Activated T-helper 1 cell treated with Interleukin-2 at 50 U/mL for 16 hours (primary cell): ENCODE measurements at places on chromosomes 11 and 22.

DNA sequence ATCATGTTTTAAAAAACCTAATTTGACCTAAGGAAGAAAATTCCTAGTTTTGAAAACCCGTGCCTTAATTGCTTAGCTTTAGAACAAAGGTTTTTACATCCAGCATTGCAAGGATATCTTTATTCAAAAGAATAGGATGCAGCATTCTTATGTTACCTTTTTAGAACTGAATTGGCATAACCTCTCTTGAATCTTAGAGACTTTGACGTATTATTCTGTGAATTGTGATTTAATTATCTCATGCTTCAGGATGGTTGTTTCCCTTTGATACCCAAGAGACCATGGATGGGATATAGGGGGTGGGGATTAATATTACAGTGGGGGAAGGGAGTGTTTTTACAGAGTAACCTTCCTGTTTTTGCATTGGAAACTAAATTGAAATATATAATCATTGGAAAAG, 49.4 kb downstream of the ARHGEF12 start:
- DNase-seq = no peak

GRCh38 chr11:12461516-12461915, 84.1 kb downstream of the PARVA start:
- DNase-seq = no peak

DNA sequence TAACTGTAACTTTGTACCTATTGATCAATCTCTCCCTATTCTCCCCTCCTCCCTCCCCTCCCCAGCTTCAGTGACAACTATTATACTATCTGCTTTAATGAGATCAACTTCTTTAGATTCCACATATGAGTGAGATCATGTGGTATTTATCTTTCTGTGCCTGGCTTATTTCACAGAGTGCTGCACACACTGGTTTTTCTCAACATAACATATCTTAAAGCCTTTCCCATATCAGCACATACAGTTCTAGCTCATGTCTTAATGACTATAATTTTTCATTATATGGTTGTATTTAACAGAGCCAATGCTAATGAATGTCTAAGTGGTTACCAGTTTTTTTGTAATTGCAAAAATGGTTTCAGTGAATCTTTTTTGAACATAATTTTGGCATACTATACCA, 340.3 kb upstream of the DDI1 start:
- DNase-seq = no peak

- no peak for DNase-seq
Observed at GRCh38 chr11:126834149-126834548, 166.4 kb downstream of the KIRREL3 start.

- no peak for DNase-seq
Observed at GRCh38 chr22:45051946-45052345, 42.1 kb upstream of the PHF21B start.

GRCh38 chr11:85823816-85824215, 12.9 kb upstream of the SYTL2 start:
- DNase-seq = peak; percentile 43

GRCh38 chr22:46320166-46320710, 15.3 kb upstream of the TRMU start:
- DNase-seq = no peak

DNA sequence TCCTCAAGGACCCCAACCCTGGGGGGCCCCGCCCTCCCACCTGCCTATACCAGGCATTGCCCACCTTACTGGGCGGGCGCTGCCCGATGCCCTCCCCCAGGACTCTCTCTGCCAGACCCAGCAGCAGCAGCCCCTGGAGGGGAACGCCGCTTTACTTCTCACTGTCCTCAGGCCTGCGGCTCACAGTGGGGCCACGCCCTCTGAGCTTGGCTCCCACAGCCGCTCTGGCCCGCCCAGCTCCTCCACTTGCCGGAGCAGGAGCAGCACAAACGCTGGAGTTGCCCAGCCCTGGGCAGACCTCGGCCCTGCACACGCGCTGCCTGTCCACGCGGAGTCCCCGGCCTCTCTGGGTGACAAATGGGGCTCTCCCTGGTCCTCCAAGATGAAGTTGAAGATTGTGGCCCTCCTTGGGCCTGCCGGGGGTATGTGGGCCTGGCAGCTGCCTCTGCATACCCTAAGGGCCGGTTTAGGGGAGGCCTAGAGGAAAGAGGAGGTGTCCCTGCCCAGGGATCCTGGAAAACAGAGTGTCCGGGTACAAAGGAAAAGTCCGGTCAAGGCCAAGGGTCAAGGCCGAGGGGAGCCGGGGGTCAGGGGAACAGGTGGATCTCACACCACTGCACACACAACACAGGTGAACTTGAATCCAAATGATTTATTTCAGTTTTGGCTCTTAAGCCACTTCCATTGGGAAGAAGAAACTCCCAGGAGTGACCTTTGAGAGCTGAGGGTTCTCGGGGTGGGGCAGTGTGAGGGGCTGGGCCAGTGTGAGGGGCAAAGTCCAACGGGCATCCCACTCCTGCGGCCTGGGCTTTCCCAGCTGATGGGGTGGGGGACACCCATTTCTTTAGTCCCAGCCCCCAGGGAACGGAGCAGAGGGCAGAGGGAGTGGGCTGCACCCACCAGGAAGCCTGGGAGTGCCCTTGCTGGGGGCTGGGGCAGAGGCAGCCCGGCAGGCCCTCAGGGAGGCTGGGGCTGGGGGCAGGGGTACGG, 674 bp upstream of the BAIAP2L2 start:
- DNase-seq = no peak
